Kidney (tissue), 22 donors: ENCODE measurements at places on chromosomes 1 and 21. TPM values are rescaled to one million over a fixed set of nuclear protein-coding genes. Genes with fewer than 3 reads are reported as not detected.

Gene EPRS1
- total RNA-seq, result 88.7 TPM

Gene SPATA21
- not detected for total RNA-seq

- H3K27me3 ChIP-seq, result peaks cover 2% of the 10 kb centered on the region
- no peak overlapping the region for H3K4me3 ChIP-seq
- no peak overlapping the region for H3K27ac ChIP-seq
- H3K4me1 ChIP-seq, result peaks cover 7% of the 10 kb centered on the region
- H3K36me3 ChIP-seq, result no peaks in the 10 kb centered on the region
Measured at GRCh38 chr21:41667136-41667535, 99.7 kb downstream of the RIPK4 start.

DNA sequence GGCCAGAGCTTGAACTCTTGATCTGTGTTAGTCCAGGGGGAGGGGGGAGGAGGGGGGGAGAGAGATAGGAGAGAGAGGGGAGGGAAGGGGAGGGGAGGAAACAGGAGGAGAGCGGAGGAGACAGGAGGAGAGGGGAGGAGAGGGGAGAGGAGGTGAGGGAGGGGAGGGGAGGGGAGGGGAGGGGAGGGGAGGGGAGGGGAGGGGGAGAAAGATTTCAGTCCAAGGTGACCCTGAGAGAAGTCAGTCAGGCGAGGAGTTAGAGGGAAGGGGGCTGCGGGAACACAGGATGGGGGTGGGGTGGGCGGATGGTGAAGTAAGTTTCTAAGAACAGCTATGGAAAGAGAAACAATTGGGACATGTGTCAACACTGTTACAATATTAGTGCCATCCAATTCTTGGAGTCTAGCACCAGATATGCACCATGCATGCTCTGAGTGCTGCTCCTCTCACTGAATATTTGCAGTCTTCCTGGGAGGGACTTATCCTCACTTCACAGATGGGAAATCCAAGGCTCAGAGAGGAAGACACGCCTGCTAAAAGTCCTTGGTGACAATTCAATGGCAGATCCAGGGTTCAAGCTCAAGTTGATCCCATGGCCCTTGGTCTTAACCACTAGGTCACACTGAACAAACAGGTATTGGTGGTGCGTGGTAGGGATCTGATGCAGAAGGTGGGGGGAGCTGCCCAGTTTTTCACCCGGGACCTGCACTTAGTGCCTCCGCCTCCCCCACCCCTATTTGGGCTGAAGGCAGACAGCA lies 42.5 kb upstream of the ECE1 start:
- H3K4me1 ChIP-seq, result peaks cover 47% of the 10 kb centered on the region
- no peaks in the 10 kb centered on the region for H3K27me3 ChIP-seq
- DNase-seq, result peak; percentile 76
- H3K4me3 ChIP-seq, result no peak overlapping the region

GRCh38 chr21:18058731-18059398 lies 185.8 kb upstream of the CHODL start:
- H3K4me3 ChIP-seq, result no peak overlapping the region
- no peaks in the 10 kb centered on the region for H3K27me3 ChIP-seq
- no peaks in the 10 kb centered on the region for H3K4me1 ChIP-seq
- no peak overlapping the region for H3K27ac ChIP-seq
- H3K36me3 ChIP-seq, result no peaks in the 10 kb centered on the region

GRCh38 chr1:197314682-197315081 lies 46.6 kb downstream of the CRB1 start:
- H3K36me3 ChIP-seq, result no peaks in the 10 kb centered on the region
- H3K4me1 ChIP-seq, result no peaks in the 10 kb centered on the region
- no peaks in the 10 kb centered on the region for H3K27me3 ChIP-seq
- no peak for DNase-seq
- no peak overlapping the region for H3K27ac ChIP-seq

DNA sequence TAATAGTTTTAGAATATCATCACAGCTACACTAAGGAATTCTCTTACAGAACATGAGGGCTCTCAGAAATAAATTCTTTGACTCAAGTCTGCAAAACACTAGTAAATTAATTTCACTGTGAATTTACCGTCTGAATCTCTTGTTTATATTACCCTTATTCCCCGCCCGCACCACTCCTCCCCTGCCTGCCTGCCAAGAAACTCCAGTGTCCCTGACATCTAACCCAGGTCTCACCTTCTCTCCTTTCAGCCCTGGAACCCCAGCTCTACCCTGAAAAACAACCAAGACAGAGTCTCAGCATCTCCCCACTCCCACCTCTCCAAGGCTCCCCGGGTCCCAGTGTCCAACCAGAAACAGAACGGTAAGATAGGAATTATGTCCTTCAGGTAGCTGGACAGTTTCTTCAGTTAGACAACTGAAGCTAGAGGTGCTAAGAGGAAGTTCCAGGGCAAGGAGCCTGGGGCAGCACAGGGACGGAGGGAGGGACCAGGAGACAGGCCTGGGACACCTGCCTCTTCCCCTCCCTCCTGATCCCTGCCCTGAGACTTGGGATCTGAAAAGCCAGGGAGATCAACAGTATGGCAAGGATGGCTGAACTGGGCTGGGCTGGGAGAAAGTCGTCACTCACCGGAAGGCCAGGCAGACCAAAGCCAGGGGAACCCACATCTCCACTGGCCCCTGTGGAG lies 15.4 kb downstream of the COL16A1 start:
- no peak overlapping the region for H3K27ac ChIP-seq
- H3K4me1 ChIP-seq, result no peaks in the 10 kb centered on the region
- H3K4me3 ChIP-seq, result no peak overlapping the region
- no peaks in the 10 kb centered on the region for H3K36me3 ChIP-seq
- peak; percentile 15 for DNase-seq
- H3K27me3 ChIP-seq, result no peaks in the 10 kb centered on the region
